ENCODE measurements at places on chromosomes 1 and 21. TPM values are rescaled to one million over a fixed set of nuclear protein-coding genes. Genes with fewer than 3 reads are reported as not detected.

- H3K36me3 ChIP-seq: no peaks in the 10 kb centered on the region
- no peak for DNase-seq
- no peak overlapping the region for H3K27ac ChIP-seq
- H3K4me1 ChIP-seq: no peaks in the 10 kb centered on the region
- peaks cover 2% of the 10 kb centered on the region for H3K27me3 ChIP-seq
Measured at GRCh38 chr1:76727520-76727919, 139.8 kb upstream of the ST6GALNAC5 start.

DNA sequence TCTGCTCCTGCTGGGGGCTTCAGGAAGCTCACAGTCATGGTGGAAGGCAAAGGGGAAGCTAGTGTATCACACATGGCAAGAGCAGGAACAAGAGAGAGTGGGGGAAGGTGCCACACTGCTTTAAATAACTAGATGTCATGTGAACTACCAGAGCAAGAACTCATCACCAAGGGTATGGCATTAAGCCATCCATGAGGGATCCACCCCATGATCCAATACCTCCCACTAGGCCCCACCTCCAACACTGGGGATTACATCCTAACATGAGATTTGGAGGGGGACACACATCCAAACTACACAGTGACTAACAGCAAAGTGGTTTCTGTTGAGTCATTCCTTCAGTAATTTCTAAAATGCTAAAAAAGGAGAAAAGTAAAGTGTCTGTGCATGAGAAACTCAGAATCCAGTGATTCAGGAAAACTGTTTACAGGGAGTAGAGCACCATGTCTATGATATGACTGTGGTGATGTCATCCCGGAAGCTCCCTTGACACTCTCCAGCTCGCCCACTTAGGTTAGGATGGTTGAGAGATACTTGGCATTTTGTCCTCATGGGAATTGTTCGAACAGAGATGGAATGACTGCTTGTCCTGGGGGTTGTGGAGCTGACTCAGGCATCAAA lies 50.3 kb downstream of the CHD1L start:
- no peaks in the 10 kb centered on the region for H3K27me3 ChIP-seq
- no peak for DNase-seq
- H3K4me3 ChIP-seq: no peak overlapping the region

DNA sequence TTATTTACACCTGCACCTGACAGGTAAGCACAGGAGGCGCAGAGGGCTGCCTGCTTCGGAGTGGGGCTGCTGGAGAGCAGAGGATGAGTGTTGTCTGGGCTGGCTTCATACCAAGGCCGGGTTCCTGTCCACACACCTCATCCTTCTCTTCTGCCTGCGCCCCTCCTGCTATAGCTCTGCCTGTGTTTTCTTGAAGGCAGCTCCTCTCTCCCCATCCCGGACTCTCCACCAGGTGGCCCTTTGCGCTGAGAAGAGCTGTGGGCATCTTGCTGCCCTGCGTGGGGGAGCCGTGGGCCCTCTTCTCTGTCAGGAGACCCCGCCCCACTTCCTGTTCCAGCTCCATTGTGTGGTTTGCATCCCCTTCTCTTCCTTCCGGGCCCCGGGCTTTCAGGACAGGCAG lies 35.0 kb downstream of the ARHGEF10L start:
- H3K36me3 ChIP-seq: no peaks in the 10 kb centered on the region
- no peak for DNase-seq
- H3K27me3 ChIP-seq: no peaks in the 10 kb centered on the region

The GPR3 gene
- total RNA-seq: 3.7 TPM

DNA sequence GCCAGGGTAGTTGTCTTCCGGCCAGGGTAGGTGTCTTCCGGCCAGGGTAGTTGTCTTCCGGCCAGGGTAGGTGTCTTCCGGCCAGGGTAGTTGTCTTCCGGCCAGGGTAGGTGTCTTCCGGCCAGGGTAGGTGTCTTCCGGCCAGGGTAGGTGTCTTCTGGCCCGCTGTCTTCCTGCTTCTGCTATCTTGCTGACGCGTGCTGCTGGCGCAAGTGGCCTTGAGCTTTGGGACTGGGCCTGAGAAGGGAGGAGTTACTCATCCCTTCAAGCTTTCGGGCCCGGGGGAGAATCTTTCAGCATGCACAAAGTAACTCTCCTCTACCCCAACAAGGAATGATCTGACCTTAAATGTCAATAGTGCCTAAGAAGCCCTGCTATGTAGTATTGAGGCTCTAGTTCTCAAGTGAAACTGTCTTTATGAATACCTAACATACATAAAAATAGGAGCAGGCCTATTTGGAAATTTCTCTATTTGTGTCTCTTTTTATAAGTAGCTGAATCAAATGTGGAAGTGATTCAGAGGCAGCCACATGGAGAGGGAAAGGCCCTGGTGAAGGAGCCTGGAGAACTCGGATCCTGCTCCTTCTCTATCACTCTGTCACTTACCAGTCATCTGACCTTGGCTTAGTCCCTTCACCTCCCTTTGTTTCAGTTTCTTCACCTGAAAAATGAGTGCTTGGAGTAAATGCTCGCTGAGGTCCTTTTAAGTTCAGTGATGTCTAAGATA lies 65.6 kb downstream of the RGL1 start:
- H3K27ac ChIP-seq: no peak overlapping the region
- DNase-seq: no peak
- H3K36me3 ChIP-seq: peaks cover 4% of the 10 kb centered on the region
- H3K4me1 ChIP-seq: peaks cover 5% of the 10 kb centered on the region
- H3K4me3 ChIP-seq: no peak overlapping the region
- no peaks in the 10 kb centered on the region for H3K27me3 ChIP-seq

DNA sequence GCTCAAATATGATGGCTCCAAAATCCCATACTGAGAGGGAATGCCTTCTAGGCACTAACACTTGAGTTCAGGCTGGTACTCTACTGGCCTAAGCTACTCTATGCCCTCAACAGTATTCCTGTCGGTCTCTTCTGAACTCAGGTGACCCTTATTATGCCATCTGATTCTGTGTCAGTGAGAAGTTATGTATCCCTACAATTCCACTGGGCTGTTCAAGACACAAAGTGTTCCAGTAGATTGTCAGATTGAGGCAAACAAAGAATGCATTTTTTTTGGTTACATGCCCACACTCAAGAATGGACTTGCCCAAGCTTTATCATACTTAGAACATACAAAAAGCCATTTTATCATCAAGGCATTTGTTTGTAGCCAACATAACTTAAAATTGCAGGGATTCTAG lies 553.8 kb upstream of the PRMT6 start:
- no peak overlapping the region for H3K27ac ChIP-seq
- no peak for DNase-seq
- no peaks in the 10 kb centered on the region for H3K27me3 ChIP-seq
- H3K36me3 ChIP-seq: no peaks in the 10 kb centered on the region
- H3K4me3 ChIP-seq: no peak overlapping the region
- H3K4me1 ChIP-seq: no peaks in the 10 kb centered on the region

The RYR2 gene
- total RNA-seq: 8.8 TPM

GRCh38 chr1:32753532-32754316 lies 51.2 kb upstream of the SYNC start:
- peak overlapping the region; percentile 55 for H3K4me3 ChIP-seq
- peaks cover 4% of the 10 kb centered on the region for H3K4me1 ChIP-seq
- H3K36me3 ChIP-seq: no peaks in the 10 kb centered on the region
- H3K27ac ChIP-seq: no peak overlapping the region

DNA sequence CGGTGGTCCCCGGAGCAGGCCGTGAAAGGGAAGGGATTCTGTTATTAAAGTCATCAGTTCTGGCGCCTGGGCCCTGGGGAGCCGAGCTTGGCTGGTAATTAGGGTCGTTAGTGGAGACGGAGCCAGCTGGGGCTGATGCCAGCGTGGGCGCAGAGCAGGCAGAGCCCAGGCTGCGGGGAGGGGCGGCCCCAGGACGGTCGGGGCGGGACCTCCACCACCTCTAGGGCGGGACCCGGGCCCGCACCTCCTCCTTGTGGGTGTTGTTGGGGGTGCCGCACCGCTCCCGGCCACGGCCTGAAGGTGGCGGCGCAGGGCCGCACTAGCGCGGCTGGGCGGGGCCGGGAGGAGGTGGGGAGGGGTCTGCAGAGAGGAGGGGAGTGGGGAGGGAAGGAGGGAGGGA lies 470.6 kb downstream of the PTPRU start:
- no peaks in the 10 kb centered on the region for H3K36me3 ChIP-seq
- DNase-seq: peak; percentile 55
- no peak overlapping the region for H3K4me3 ChIP-seq
- peaks cover 35% of the 10 kb centered on the region for H3K4me1 ChIP-seq
- H3K27ac ChIP-seq: no peak overlapping the region

- H3K27ac ChIP-seq: no peak overlapping the region
- no peak for DNase-seq
- H3K4me1 ChIP-seq: peaks cover 19% of the 10 kb centered on the region
- no peak overlapping the region for H3K4me3 ChIP-seq
- peaks cover 1% of the 10 kb centered on the region for H3K27me3 ChIP-seq
Measured at GRCh38 chr21:46606427-46606813, 1.5 kb upstream of the S100B start.

GRCh38 chr1:64511044-64511443 lies 41.1 kb downstream of the CACHD1 start:
- H3K27ac ChIP-seq: no peak overlapping the region
- no peak overlapping the region for H3K4me3 ChIP-seq
- peaks cover 5% of the 10 kb centered on the region for H3K4me1 ChIP-seq
- no peak for DNase-seq

- DNase-seq: no peak
- no peaks in the 10 kb centered on the region for H3K36me3 ChIP-seq
- H3K27ac ChIP-seq: no peak overlapping the region
- H3K4me1 ChIP-seq: peaks cover 2% of the 10 kb centered on the region
Measured at GRCh38 chr21:17532292-17532691, 19.4 kb downstream of the CXADR start.

DNA sequence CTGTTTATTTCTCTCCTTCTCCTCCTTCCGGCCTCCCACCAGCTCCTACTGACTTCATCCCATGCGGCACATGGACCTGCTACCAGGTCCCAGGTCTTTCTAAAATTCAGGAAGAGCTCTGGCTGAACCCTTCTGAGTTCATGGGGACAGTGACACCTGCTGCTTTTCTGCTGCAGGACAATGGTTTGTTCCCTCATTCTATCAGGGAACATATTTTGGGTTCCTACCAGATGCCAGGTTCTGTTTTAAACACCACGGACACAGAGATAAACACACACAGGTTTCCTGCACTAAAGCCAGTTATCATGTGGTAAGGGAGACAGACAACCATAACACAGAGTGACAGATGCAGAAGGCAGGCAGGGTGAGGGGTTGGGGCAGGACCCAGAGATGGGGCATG lies 114.0 kb upstream of the RAB4A start:
- peaks cover 3% of the 10 kb centered on the region for H3K27me3 ChIP-seq
- no peak overlapping the region for H3K27ac ChIP-seq
- peaks cover 4% of the 10 kb centered on the region for H3K4me1 ChIP-seq
- DNase-seq: no peak

DNA sequence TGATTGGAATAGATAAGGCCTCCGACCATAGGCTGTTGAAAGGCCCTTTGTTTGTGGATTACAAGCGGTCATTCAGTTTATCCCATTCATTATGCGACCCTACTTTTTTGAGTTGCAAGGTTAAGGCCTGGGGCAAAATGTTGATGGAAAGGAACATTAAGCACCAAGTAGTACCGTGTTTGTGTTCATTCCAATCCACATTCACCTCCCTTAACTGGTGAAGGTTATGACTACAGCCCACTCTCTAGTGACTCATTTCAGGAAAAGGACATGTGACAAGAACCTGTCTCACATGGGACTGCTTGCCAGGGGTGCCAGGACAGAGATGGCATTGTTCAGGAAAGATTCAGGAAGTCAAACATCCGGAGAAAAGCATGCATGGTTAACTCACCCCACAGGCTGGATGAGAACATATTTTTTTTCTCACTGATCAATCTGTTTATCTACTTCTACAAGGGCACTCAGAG lies 81.6 kb downstream of the CD58 start:
- H3K27me3 ChIP-seq: no peaks in the 10 kb centered on the region
- H3K36me3 ChIP-seq: no peaks in the 10 kb centered on the region
- H3K27ac ChIP-seq: no peak overlapping the region
- peaks cover 20% of the 10 kb centered on the region for H3K4me1 ChIP-seq
- no peak overlapping the region for H3K4me3 ChIP-seq
- DNase-seq: no peak

The NR5A2 gene
- total RNA-seq: not detected

The ELF3 gene
- 0.62 TPM for total RNA-seq

- H3K36me3 ChIP-seq: no peaks in the 10 kb centered on the region
- H3K4me1 ChIP-seq: peaks cover 11% of the 10 kb centered on the region
- H3K27ac ChIP-seq: peak overlapping the region; percentile 64
- peak overlapping the region; percentile 76 for H3K4me3 ChIP-seq
- peak; percentile 22 for DNase-seq
Measured at GRCh38 chr1:207962716-207963426, 51.9 kb upstream of the CD34 start.
